ENCODE measurements at places on chromosomes 7 and 10.

DNA sequence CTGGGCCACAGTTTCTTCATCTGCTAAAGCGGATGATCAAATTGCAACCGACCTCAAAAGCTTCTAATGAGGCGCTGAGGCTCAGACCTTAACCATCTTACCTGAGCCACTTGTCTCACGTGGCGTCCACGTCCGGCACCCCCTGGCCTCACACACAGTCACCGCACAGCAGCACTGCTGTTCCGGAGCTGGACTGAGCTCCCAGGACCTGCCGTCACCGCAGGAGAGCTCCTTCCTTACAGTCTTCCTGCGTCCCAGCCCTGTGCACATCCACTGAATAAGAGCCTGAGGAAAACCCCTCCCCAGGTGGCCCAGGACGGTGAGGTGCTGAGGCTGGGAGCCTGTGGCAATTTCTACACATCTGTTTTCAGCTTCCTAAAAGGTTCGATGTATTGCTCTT is 35.7 kb downstream of the TNS3 start:
- no peak for DNase-seq

DNA sequence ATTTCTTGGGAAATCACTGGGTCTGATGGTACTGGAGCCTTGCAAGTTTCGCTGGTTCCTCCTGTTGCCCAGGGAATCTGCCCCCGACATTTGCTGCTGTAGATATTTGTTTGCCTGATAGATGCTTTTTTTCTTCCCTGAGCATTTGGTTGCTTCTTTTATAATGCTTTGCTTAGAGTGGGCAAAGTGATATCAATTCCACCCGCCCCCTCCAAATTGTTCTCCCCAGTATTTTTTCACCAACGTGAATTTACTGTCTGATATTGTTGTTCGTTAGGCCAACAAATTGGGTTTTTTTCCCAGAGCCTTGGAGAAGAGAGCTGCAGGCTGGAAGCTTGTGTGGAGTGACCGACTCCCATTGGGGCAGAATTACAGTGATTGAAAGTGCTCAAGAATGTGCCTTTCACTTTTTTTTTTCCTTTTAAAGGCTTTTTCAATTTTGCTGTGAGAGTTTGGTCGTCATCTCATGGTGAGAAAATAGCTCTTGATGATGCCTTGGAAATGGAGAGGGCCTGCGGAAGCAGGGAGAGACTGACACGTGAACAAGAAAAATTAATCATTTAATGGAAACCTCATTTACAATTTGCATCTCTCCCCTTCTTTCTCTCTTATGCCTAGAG is 2.5 kb downstream of the GRK5 start:
- DNase-seq, result no peak

DNA sequence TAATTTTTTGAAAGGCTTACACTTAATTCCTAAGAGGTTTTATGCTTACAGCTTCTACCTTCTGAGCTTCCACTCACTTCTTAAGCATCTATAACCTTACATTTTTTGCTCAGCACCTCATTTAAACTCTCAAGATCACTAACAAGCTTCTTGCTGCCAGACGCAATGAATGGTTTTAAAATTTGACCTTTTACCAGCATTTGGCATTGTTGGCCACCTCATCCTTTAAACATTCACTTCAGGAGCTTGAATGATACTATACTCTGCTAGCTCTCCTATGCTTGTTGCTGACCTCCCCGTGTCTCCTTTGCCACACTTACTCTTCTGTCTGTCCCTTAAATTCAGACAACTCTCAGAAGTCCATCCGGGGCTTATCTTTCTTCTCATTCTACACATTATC is 37.7 kb upstream of the ODAD2 start:
- DNase-seq, result no peak

GRCh38 chr10:124686707-124687376 is 57.3 kb downstream of the FAM53B start:
- DNase-seq, result no peak

DNA sequence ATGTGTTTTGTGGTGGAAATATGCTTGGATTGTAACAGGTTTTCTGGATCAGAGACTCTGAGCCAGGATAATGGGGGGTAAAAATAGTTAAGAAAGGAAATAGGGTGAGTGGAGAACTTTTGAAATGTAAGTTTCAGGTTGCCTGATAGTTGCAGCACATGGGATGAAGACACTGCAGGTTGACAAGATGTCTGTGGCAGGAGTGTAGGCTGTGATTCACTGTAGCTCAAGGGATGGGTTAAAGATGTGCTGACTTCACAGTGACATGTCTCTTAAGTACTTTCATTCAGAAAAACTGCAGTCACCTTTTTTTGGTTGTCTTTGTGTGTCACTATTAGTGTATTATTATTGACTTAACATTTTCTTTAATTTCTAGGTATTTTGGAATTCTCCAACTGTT is 63.5 kb upstream of the SLC39A12 start:
- DNase-seq, result no peak

DNA sequence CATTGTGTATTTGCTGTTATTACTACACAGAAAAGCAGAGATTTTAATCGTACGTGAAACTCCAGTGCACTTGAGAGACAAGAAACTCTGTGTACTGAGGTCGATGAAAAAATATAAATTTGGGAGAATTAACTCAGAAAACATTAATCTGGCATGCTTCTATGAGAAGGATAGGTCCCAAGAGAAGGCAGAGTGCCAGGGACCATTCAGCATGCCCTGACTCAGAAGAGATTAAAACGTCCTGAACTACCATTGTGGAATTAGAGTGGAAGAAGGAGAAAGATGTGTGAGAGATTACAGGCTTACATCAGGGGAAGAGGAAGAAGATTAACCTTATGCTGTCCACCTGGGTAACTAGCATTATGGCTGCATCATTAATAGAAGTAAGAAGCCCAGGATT is 72.4 kb downstream of the REEP3 start:
- DNase-seq, result no peak

DNA sequence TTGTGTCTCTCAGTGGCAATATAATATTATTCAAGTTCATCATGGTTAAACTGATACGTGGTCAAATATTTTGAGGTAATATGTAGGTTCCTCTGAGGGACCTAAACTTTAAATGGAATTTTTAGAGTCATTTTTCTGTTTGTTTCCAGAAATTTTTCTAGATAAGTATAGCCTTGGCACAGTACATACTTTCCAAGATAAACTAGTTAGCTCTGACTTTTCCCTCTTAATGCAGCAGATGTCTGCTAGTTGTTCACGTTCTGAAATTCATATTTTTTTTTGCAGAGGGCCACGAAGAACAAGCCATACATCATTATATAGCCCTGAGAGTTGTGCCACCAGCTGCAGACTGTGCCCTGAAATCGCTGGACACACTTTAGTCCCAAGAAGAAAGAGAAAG is 61.6 kb downstream of the A1CF start:
- no peak for DNase-seq

- no peak for DNase-seq
These were observed 4.8 kb upstream of the HILPDA start for GRCh38 chr7:128450913-128451312.

DNA sequence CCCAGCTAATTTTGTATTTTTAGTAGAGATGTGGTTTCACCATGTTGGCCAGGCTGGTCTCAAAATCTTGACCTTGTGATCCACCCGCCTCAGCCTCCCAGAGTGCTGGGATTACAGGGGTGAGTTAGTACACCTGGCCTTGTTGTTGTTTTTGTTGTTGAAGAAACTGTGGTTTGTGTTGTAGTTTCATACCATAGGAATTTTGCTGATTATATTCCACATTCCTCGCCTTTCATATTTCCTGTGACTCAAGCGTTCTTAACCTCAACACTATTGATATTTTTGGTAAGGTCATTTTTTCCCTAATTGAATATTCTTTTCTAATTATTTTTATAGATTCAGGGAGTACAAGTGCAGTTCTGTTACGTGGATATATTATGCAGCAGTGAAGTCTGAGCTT is 16.7 kb downstream of the LIPF start:
- DNase-seq, result no peak

DNA sequence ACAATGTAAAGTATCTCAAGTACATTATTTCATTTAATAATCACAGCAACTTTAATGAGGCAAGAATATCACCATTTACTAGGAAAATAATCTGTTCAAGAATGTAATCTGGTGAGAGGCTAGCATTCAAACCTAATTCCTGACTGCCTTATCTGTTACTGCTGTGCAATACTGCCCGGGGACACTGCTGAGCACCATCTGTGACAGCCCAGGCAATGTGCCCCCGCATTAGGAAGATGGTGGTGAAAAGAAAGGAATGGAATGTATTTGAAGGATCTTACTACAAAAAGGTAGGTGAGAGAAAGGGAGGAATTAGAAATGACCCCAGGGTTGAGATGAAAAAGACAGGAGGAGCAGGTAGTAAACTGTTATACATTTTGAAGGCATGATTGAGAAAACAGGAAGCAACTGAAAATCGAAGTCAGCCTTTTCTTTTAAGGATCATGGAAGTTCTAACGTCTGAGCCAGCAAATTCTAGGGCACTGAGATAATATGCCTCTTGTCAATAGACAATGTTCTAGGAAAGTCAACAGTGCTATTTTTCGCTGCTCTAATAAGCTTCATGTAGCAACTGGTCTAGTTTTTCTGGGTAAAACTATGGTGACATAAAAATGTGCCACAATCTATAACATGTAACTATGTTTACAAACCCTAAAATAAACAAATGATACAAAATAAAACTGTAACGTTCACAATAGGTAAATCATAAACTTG is 90.4 kb downstream of the ETV1 start:
- no peak for DNase-seq

GRCh38 chr10:770975-771374 is 81.5 kb upstream of the DIP2C start:
- no peak for DNase-seq

DNA sequence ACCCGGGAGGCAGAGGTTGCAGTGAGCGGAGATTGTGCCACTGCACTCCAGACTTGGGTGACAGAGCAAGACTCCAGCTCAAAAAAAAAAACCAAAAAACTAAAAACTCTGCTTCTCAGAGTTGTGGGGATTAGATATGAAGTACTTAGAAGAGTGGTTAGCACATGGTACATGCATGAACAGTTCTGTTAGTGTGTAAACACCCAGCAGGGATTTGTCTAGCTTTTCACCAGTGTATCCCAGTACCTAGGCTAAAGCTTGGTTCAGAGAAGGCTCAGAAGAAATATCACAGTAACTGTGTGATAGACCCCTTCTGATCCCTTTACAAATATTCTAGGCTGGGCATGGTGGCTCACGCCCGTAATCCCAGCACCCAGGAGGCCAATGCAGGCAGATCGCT is 9.5 kb downstream of the PPIA start:
- no peak for DNase-seq

GRCh38 chr10:72245949-72246525 is 27.7 kb upstream of the DDIT4 start:
- DNase-seq, result no peak

GRCh38 chr7:102285540-102286236 is 980 bp upstream of the SH2B2 start:
- DNase-seq, result no peak

DNA sequence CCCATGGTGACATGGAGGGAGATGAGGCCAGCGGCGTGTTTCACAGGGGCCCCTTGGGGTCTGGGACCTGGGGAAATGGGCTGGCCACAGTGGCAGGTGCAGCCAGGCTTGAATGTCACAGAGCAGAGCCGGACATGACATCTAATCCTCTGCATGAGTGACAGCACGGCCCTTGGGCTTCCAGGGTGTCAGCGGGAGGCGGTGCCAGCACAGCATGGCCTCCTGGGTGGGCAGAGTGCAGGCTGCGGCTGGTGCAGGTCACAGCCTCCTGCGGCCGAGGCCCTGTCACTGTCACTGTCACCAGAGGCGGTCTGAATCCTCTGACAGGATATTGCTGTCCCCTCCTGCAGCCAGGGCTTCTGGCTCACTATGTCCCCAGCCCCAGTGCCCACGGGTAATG is 18.2 kb downstream of the BHLHA15 start:
- no peak for DNase-seq

GRCh38 chr10:61993711-61994401 is 92.4 kb downstream of the ARID5B start:
- DNase-seq, result peak; percentile 78

GRCh38 chr10:110207805-110208613 is 604 bp downstream of the MXI1 start:
- DNase-seq, result no peak

GRCh38 chr10:99709480-99710229 is 22.3 kb downstream of the COX15 start:
- DNase-seq, result peak; percentile 7

DNA sequence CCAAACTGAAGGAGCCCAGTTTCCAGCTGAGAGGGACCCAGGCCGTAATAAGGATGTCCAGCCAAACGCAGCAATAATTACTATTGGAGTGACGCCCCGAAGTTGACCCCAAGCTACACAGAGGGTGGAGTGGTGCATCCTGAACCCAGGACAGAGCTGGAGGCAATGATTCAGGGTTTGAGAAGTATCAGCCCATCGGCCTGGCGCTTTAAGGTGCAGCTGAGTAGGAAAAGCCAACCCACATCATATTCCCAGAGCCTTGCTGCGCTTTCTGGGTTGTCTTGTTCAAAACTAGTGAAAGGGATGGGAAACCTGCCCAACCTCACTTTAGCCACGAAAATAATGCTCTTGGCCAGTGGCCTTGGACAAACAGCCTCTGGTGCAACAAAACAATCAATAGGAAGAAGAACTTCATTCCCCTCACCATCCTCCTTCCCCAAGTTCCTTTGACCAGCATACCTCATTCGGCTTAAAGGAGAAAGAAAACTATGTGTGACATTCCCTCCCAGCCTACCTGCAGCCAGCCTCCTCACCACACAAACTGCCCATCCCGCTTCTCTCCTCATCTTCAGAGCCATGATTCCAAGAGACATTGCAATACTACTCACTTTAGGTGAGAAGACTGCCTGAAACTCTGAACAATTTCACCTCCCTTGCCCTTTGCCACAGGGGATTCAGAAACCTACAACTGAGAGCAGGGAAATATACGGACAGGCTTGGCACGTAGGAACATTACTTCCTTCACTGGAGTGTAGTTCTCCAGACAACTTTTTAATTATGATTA is 217.2 kb upstream of the MKLN1 start:
- DNase-seq, result no peak

GRCh38 chr7:136245327-136246004 is 268.3 kb upstream of the MTPN start:
- no peak for DNase-seq

GRCh38 chr7:47982610-47983009 is 3.2 kb upstream of the HUS1 start:
- DNase-seq, result no peak

- no peak for DNase-seq
These were observed 19.7 kb downstream of the BNIP3 start for GRCh38 chr10:131961777-131962662.

DNA sequence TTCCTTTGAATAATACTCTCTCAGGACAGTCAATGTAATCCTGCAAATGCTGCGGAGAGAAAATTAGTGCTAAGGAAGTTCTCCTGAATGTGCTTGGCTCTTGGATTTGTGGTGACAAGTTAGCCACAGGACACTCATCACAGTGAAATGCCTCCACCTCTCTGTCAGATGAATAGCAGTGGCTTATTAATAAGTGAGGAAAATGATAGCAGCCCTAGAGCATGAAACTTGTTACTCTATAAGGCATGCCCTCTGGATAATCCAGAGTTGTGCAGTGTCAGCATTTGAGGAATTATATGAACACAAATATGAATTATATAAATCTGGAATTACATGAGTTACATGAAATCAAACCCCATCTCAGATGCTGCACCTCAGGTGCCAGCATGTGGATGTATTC is 23.5 kb upstream of the TBX20 start:
- no peak for DNase-seq
